Activated CD8-positive, alpha-beta memory T cell treated with anti-CD3 and anti-CD28 coated beads, Interleukin-2, amount 50 U/mL, for 48 hours (primary cell): ENCODE measurements at places on chromosomes 4 and X.

DNA sequence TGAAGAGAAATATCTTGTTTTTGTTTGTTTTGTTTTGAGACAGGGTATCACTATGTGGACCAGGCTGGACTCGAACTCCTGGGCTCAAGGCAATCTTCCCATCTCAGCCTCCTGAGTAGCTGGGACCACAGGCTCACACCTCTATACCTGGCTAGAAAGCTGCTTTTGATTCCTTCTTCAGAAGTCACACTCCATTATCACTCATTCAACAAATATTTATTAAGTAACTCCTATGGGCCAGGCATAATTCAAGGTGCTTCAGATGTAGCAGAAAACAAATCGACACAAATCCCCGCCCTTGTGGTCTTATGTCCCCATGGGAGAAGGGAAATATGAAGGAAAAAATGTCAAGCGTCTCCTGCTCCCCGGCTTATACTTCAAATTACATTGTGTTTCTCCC is 72.6 kb upstream of the DHX15 start:
- no peak for DNase-seq

- no peak for DNase-seq
These were observed 29.3 kb downstream of the SH3RF1 start for GRCh38 chr4:169241464-169241863.

GRCh38 chrX:132631579-132632232 is 142.9 kb upstream of the MBNL3 start:
- no peak for DNase-seq

DNA sequence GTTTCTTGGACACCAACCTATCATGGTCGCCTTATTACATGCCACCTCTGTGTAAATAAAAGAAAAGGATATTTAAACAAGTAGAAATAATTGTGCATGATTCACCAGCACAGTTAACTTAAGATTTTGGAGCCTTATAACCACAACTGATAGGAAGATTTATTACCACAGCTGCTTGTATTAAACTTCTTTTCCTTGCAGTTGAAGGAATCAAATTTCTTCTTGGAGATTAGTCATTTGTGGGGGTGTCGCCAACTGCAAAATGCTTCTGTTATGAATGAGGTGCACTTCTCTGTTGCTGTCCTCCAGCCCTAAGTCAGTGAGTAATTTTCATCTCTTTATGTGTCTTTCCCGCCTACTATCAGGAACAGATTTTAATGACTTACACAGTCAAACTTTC is 73.3 kb downstream of the OR13H1 start:
- no peak for DNase-seq

- no peak for DNase-seq
These were observed 5.5 kb downstream of the CAMK2D start for GRCh38 chr4:113756005-113756410.

GRCh38 chr4:102322736-102323135 is 22.5 kb downstream of the SLC39A8 start:
- no peak for DNase-seq

DNA sequence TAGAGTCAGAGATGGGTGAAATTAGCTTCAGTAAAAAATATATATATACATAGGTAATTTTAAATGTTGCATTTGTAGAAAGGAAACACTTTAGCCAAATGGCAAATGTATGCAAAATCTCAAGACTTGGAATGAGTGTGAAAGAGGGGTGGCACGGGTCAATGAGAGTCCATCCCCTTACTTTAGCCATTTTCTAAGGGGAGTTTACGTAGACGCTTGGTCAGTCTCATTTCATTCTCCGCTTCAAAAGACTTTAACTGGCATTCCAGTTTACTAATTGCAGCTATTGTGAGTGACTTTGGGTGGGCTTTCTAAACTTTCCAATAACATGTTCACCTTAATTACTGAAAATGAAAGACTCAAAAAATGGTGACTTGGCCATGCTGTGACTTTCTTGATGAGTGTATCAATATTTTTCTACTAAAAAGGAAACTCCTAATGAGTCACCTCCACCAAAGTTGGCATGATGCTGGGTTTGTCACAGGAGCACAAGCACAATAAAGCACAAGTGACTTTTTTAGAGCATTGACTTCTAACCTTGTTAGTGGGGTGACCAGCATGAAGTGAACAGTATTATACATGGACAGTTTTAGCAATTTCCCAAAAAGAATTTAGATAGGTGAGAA is 356.0 kb upstream of the RASGEF1B start:
- DNase-seq, result no peak

DNA sequence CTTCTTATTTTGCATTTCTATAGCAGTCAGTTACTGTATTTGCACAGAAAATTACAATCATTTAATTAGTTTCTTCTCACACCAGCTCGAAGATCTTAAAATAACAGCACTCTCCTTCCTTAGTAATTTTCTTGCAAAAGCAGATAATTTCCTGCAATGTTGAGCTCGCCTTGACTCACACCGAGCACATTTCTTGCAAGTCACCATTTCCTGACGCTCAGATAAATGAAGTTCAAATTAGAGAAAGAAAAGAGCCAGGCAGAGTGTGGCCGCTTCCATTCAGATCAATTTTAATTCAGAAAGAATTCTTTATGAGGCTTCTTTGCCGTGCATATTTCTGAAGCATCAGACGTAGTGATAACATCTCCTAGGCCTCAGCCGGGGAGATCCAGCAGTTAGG is 10.1 kb downstream of the SORCS2 start:
- no peak for DNase-seq

DNA sequence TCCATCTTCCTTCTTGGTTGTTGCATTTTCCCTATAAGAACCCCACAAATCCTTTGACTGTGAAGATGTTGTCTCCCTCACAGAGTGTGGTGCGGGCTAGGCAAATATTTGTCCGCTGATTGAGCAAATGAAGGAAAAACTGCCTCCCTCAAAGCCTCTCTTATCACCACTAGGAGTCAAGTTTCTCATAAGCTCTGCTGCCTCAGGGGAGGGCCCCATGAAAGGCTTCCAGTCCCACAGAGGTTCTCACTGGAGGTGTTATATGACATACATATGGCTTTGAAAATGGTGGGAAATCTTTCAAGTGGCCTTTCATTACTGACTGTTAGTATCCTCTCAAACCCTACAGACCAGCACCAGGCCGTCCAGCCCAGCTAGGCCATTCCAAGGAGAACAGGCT is 9.3 kb downstream of the VGLL1 start:
- DNase-seq, result no peak

GRCh38 chr4:82638479-82638878 is 76.7 kb upstream of the TMEM150C start:
- no peak for DNase-seq

DNA sequence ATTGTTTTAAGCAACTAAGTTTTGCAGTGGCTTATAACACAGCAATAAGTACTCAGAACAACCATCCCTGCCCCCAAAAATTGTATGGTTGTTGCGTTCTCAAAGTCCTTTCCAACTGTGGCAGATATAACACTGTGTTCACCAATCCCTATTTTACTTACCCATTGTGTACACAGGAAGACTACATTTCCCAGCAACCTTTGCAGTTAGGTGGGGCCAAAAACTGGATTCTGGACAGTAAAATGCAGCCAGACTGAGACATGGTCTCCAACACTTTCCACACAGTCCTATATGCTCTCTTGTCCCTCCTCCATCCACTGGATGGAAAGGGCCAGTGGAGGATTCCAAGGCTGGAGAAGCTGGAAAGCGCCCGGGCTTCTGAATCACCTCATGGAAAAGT is 523.6 kb downstream of the BCOR start:
- DNase-seq, result no peak

DNA sequence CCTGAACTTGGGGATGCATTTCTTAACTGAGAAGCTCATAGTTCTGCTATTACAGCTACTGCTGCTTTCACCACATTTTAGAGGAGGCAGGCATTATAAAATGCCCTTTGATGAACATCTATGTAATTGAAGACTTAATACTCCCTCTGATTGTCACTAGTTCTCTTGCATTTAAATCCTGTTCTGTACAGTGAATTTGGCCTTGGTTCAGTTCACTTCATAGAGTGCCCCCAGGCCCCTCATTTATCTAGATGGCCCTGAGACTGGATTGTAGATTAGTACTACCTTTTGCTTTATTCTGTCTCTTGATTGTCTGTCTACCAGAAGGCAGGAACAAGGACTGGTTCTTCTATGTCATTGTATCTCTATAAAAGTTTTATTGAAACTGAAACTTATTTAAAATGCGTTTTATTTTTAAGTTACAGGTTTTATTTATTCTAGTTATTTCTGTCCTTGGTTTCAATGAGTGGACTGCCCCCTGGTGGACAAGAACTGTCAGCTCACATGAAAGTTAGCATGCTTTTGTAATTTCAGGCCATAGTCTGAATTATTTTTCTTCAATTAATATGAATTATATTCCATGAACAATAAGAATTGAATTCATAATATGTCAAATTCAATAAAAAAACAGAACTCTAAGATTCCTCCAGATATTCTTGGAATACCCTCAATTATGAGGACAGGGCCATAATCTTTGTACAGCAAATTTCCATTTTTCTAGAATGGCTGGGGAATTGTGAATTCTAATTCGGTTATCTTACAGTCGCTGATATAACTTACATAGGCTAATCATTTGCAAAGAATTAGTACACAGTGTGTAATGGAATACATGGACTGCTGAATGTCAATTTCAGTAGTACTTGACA is 47.2 kb upstream of the TMEM33 start:
- no peak for DNase-seq

GRCh38 chr4:7034262-7035081 is 8.7 kb upstream of the TADA2B start:
- DNase-seq, result no peak

GRCh38 chr4:100063355-100063754 is 113.3 kb upstream of the H2AZ1 start:
- DNase-seq, result no peak

DNA sequence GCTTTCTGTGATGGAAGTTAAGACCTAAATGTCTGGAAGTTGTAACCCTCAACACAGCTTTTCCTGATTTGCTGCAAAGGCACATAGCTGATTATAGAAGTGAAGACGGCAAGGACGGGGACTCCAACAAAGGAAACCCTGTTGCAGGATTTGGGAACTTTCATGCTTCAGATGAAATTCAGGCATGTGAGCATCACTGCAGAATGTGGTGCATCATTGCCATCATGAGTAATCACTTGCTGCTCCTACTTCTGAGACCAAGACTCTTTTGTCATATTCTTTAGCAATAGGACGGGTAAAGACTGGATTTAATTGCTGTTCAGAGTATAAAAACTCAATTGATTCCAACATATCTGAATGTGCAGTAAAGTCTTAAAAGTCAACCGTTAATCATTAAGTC is 35.8 kb downstream of the YIPF6 start:
- DNase-seq, result no peak

GRCh38 chr4:187478292-187479140 is 517.1 kb upstream of the ZFP42 start:
- DNase-seq, result no peak

DNA sequence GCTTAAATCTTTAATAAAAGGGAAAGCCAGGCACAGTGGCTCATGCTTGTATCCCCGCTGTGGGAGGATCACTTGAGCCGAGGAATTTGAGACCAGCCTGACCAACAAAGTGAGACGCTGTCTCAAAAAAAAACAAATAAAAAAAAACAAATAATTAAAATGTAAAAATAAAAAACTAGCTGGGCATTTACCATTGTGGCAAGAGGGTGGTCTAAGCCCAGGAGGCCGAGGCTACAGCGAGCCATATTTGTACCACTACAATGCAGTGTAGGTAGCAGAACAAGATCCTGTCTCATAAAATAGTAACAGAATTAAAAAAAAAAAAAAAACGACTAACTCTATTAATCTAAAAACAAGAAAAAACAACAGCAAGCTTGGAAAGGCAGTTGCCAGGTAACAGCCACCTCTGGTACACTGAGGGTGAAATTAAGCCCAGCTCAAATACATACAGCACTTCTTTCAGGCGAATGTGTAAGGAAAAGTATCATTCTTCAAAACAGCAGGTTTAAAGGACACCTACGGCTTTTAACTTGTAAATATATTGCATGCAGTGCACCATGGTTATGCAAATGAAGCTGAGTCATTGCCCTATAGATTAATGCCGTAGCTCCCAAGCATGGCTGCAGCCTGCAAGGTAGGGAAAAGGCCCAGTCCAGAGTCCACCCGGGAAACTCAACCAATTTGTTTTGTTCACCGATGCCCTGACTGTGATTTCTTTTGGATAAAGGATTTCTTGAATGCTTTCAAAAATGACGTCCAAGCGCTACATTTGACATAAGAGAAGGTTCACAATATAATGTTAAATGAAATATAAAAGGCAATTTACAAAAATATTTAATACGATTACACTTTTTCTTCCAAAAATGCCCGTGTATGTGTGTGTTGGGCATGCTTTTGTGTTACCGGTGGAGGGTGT is 14.5 kb upstream of the TXLNG start:
- no peak for DNase-seq

DNA sequence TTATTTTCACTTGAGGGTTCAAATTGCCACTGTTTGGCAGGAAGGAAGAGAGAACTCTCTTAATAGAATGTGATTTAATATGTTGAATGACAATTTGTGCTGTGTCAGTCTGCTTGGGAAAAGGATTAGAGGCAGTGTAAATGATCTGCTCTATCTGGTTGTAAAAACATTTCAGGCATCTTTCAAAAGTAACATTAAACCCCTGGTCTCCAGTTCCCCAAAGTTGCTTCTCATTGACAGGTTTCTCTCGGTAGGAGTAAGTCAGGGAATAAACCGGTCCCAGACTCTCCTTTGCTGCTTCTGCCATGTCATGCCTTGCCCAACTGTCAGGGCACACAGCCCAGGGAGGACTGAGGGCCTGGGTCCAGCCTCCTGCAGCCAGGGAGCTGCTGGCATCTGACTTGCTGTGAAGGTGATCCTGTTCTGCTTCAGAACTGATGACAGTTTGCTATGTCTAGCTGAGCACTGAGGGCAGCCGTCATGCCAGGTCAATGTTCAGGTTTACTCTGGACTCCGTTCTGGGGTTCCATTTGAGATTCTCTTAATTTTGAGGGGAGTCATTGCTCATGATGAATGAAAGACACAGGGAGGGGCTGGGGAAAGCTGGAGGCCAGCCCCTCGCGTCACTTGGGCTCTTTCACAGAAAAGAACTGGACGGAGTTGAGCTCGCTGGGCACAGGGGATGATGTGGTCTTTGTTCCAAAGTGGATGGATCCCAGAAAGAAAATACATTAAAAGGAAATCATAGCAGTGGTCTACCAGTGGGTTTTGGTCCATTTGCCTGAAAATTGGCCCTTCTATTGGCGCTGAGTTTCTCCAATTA is 312.4 kb downstream of the ARHGAP10 start:
- DNase-seq, result no peak

DNA sequence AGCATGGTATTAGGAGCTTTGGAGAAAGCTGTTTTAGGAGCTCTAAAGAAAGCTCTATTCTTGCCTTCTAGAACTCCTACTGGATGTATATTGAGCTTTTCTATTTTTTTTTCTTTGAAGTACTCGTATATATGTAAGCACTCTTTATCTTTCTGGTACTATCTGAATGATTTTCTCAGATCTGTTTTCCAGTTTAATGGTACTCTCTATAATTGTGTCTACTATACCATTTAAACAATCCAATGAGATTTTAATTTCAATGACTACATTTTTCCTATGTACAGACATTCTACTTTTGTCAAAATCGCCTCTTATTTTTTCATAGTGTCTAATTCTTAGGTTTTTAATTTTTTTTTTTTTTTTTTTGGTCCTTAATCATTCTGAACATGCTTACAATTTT is 328.1 kb downstream of the DCTD start:
- DNase-seq, result no peak

- no peak for DNase-seq
These were observed 408.0 kb upstream of the SPOCK3 start for GRCh38 chr4:167642250-167642649.
